Stimulated activated naive CD4-positive, alpha-beta T cell (primary cell): ENCODE measurements at places on chromosomes 2 and 18.

GRCh38 chr2:21836261-21836660 is 712.5 kb downstream of the TDRD15 start:
- no peak for DNase-seq

DNA sequence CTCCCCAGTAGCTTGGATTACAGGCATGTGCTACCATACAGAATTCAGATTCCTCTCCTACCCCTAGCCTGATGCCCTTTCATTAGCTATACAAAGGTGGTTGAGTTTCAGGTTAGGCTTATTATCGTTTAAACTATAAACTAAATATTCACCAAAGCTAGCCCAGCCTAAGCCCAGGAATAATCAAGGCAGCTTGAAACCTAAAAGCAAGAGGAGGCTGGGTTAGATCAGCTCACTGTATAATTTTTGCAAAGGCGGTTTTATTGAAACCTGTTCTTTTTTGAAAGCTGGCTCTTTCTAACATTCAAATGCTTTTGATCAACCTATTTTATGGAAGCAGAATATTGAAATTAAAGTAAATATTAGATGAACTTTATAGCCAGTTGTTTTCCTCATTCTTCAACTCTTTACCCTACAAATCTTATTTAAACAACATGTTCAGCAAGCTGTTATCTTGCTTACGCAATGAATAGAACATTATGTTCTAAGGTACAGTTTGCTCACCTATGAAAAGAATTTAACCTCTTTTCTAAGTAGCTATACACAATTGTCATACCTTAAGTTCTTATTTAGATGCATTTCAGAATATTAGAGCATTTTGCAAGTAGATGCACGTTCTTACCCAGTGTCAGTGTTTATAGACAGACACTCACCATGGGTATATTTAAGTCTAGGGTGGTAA is 241.6 kb downstream of the NEDD4L start:
- DNase-seq = no peak

GRCh38 chr2:219521066-219521880 is 7.0 kb downstream of the ASIC4 start:
- no peak for DNase-seq

GRCh38 chr2:55092439-55092838 is 42.2 kb upstream of the RTN4 start:
- no peak for DNase-seq

DNA sequence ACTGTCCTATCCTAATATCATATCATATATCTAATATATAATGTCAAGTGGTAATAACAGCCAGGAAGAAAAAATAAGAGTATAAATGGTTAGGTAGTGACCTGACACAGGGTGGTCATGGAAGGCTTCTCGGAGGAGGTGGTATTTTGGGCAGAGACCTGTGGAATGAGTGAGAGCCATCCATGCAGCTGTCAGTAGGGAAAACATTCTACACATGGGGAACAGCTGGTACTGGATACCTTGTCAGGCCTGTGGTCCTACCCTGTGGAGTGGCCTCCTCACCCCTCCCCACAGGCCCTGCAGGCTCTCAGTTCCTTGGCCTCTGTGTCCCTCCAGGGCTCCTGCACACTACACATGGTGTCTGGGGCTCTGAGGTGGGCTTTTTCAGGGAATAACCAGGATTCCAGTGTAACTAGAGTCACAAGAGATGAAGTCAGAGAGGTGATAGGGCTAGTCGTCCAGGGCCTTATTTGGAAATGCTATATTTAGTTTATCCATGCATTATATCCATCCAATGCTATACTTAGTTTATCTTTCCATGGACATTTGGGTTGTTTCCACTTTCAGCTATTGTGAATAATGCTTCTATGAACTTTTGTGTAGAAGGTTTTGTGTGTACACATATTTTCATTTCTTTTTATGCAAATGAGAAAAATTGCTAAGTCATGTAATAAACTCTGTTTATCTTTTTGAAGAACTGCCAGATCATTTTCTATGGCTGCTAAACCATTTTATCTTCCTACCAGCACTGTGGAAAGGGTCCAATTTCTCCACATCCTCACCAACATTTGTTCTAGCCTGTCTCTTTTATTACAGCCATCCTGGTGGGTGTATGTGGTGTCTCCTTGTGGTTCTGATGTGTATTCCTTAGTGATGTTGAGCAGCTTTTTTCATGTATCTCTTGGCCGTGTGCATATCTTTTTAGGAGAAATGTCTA is 75.6 kb downstream of the TPGS2 start:
- DNase-seq = no peak

GRCh38 chr2:85353876-85354285 is 447 bp downstream of the RETSAT start:
- DNase-seq = no peak

GRCh38 chr2:158202161-158202815 is 100.6 kb downstream of the UPP2 start:
- no peak for DNase-seq

DNA sequence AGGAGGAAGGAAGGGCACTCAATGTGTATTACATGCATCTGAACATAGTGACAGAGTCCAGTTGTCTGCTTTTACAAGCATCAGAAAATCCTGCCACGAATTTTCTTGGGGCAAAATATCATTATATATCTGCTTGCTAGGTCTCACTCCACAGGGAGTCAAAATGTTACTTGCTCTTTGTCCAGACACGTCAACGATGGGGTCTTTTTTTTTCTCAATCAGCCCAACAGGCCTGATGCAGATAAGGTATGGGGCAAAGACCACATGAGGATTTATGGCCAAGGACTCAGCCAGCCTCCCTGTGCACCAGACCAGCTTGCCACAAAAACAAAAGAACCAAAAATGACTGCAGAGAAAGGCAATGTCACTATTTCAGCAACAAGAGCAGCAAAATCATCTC is 323.4 kb upstream of the PKDCC start:
- DNase-seq = no peak

- DNase-seq = no peak
These were observed 147.0 kb downstream of the ANTXR1 start for GRCh38 chr2:69159986-69160385.

DNA sequence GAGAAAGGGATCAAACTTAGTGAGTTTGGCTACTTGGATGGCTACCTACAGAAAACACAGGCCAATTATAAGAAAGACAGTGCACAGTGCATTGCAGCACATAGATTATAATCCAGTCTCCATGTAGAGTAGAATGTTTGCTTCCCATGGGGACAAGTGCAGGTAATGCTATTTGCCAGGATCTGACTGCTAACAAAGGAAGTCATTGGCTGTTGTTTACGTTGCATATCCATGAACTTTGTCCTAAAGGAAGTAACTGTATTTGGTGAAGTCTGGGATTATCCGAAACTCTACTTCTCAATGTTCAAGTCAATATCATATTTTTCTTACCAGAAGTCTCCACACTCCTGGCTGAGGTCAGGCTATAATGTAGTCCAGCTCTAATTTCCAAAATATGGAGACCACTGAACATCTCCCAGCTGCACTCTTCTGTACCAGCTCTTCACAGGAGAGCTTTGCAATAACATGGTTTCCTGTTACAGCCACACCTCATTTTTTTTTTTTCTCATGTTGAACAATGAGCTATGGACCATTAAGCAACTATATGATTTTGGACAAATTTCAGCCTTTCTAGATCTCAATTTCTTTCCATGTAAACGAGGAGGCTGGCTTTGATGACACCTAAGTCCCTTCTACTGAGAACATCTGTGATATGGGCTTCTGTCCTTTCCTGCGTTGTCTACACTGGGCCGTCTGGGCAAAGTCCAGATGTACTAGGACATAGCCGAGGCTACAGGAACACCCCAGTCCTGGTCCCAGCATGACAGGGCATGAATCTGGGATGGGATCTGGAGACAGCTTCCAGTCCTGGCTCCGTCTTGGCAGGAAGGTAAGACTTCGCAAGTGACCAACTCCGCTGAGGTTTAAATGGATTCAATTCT is 154.8 kb downstream of the LAMA1 start:
- DNase-seq = no peak

GRCh38 chr2:231936491-231936890 is 10.3 kb upstream of the NPPC start:
- DNase-seq = no peak
